Uterus (tissue), 4 donors: ENCODE measurements at places on chromosomes 5 and 9. TPM values are rescaled to one million over a fixed set of nuclear protein-coding genes. Genes with fewer than 3 reads are reported as not detected.

DNA sequence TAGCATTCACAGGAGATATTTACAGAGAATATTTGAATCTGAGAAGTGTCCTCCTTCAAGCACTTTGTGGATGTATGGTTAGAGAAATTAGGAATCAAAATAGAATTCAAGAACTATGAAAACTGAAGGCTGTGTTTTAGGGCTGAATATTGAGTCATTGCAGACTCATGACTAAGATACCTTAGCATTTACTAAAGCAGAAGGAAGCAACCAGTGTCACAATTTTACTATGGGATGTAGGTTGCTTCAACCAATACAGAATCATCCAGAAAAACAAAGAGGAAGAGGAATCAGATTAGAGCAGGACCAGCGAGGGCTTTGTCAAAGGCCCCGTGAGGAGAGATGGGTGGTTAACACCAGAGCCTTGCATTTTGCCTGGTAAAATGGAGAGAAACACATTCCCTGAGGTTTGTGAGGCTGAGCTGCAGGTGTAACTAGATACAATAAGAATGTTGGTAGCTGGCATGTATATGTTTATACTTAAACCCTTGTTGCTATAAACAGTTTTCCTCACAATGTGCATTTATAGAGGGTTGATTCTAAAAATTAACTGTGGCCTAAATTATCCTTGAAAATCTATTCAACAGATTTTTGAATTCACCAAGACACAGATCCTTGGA is 518.1 kb downstream of the AGTPBP1 start:
- DNase-seq, result no peak

DNA sequence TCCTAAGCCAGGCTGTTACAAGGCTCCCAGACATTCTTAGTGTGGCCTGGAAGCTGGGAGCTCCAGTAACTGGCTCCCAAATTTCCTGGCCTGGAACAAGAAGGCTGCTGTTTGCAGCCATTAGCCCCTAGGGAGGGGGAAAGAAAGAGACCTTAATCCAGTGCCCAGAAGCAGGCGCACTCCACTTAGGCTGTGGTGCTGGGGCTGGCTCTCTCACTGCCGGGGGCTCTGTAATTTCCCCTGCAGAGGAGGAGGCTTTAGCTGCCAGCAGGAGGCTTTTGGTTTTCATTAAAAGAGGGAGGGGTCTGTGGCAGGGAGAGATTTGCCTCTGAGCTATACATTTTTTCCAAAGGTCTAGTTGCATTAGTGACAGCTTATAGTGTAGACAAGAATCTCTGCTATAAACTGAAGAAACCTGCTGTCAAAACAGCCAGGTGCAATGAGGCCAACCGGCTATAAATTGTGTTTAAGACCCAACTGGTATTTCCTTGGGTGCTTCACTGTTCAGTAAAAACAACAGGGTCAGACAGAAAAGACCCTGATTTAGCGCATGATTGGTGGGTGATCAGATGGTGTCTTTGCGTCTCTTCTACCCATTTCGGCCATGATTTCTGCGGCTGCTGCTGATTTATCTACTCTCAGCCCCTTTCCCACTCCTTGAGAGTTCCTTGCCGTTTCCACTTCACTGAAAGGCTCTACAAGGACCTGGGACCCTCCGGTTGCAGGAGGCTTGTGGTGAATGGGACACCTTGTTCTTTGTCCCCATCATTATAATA is 254.6 kb downstream of the AOPEP start:
- DNase-seq, result no peak

- no peak for DNase-seq
These were observed 202.1 kb downstream of the EBF1 start for GRCh38 chr5:158897444-158898160.

The TLE1 gene
- 124 TPM for total RNA-seq

DNA sequence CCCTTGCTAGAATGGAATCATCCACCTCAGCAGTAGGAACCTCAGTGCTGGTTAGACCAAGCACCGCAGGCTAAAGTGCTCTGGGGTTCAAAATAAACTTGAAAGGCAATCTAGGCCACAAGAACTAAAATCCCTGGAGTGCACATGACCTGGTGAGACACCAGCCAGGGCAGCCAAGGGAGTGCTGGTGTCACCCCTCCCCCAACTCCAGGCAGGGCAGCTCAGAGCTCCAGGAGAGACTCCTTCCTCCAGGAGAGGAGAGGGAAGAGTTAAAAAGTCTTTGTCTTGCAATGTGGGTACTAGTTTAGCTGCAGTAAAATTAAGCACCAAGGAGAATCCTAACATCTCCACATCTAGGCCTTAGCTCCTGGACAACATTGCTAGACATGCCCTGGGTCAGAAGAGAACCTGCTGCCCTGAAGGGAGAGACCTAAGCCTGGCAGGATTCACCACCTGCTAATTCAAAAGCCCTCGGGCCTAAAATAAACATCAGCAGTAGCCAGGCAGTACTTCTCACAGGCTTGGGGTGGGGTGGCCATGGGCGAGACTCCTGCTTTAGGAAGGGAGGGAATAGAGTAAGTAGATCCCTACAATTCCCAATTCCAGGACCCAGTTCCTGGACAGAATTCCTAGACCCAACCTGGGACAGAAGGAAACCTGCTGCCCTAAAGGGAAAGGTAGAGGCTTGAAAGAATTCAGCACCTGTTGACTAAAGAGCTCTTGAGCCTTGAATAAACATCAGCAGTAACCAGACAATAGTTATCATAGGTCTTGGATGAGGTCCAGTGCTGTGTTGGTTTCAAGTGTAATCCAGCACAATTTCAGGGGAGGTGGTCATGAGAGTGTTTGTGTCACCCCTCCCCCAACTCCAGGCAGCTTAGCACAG is 25.8 kb downstream of the UGT3A2 start:
- DNase-seq, result no peak

GRCh38 chr5:132260714-132261551 is 3.4 kb downstream of the PDLIM4 start:
- peak; percentile 72 for DNase-seq

DNA sequence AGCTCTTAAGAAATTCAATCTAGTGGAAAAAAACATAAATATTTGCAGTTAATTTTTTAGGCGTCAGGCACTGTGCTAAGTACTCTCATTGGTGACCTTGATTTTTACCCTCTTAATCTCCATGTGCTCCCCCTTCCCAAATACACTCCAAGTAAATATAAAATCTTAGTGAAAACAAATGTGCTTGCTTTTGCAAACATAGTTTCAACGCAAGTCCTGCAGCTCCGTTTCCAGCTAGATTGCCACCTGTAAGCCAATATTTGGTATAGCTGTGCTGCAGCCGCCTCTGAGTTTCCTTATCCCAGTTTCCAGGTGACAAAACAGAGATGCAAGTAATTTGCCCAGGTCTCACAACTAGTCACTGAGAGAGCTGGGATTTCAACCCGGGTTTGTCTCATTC is 1.9 kb upstream of the MTMR12 start:
- no peak for DNase-seq

The HRCT1 gene
- 10.1 TPM for total RNA-seq

The IFNK gene
- total RNA-seq, result not detected

The NPR2 gene
- 3.8 TPM for total RNA-seq

DNA sequence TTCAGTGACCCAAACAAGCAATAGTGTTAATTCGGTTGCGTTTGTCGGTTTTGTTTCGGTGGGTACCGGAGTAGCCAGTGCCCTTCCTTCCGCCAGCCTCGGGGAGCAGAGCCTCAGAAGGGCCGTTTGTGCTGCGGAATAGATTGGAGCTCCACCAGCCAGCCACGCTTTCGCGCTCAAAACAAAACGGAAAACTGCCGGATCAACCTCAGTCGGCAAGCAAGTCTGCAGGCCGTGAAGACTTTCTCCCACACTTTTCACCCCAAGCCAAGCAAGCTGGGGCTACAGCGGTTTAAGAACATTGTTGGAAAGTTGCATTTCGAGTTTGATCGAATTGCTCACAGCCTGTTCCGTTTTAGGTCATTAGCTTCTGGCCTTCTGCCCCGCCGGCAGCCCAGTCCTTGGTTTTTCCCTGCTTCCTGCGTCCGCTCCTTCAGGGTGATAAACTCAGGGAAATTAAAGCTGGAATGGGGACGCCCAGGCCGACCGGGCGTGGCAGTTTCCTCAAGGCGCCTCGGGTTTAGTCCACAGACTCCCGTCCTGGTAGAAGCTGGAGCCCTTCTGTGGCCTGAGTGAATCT is 803 bp upstream of the CCNO start:
- DNase-seq, result no peak

GRCh38 chr5:116669261-116670031 is 94.8 kb upstream of the SEMA6A start:
- no peak for DNase-seq

GRCh38 chr9:37036776-37037502 is 2.9 kb upstream of the PAX5 start:
- no peak for DNase-seq

The LOX gene
- total RNA-seq, result 13.5 TPM

GRCh38 chr5:68505917-68506860 is 290.6 kb downstream of the PIK3R1 start:
- DNase-seq, result peak; percentile 24

The PCDHA10 gene
- 0.29 TPM for total RNA-seq

The PCDHB5 gene
- 16.4 TPM for total RNA-seq

GRCh38 chr5:83844449-83845068 is 123.9 kb upstream of the HAPLN1 start:
- DNase-seq, result no peak

The FOXD4L6 gene
- not detected for total RNA-seq

DNA sequence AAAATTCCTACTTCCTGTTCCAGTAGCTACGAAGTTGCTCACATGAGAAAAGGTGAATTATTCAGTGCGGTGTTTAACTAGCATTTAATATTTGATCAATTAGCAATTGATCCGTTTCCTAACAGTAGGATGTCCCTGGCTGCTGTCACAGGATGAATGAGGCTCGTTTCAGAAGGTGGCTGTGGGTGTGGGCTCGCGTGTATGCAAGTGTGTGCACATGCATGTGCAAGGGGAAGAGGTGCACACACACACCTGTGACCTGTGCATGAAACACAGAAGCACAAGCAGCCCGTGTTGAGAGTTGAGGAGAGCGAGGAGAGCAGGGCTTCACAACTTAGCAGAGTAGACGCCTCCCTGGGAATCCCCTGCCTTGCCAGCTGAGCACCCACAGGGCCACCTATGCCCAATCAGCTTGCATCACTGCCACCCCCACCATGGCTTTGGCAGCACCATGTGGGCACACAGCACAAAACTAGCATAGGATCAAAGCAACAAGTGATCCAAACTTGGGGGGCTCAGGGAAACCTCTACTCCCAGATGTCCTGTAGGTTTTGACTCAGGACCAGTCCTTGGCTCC is 107.2 kb downstream of the C5orf15 start:
- DNase-seq, result no peak

GRCh38 chr5:109643791-109644350 is 45.9 kb upstream of the MAN2A1 start:
- DNase-seq, result no peak

GRCh38 chr9:129938291-129938979 is 103.2 kb downstream of the USP20 start:
- no peak for DNase-seq

DNA sequence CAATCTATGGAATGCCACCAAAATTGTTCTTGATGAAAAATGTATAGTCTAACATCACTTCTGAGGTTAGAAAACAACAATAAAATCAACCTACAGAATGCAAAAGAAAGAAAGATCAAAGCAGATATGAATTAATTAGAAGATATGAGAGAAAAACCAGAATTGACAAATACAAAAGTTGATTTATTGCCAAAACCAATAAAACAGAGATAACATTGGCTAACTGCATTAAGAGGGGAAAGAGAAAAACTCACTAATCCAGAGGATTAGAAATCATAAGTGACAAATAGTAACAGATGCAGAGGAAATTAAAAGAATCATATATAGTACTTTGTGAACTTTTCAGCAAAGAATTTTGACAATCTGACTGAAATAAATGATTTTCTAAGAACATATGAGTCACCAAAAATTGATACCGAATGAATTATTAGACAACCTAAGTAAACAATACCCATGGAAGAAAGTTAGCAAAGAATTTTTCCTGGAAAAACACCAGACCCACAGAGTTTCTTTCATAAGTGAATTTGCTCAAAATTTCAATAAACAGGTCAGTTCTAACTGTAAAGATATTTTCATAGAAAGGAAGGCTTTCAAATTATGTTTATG is 167.7 kb downstream of the AOPEP start:
- no peak for DNase-seq

The CNTFR gene
- not detected for total RNA-seq

DNA sequence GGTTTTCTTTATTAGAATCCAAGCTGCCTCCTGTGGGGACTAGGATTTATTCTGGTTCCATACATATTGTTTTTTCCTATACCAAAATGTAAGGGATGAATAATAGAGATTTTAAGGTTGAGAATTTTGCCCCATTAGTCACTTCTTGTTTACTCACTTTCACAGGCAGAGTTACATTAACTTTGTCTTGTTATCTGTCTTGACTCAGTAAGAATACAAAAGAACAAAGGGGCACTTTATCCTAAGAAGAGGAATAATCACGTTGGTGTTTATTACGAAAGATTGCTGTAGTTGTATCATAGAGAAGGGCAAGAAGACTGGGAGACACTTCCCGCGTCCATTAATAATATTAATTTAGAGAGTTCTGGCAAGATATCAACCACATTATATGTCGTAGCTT is 599.7 kb upstream of the FTMT start:
- DNase-seq, result no peak

GRCh38 chr9:73264631-73265030 is 113.0 kb downstream of the ANXA1 start:
- no peak for DNase-seq

DNA sequence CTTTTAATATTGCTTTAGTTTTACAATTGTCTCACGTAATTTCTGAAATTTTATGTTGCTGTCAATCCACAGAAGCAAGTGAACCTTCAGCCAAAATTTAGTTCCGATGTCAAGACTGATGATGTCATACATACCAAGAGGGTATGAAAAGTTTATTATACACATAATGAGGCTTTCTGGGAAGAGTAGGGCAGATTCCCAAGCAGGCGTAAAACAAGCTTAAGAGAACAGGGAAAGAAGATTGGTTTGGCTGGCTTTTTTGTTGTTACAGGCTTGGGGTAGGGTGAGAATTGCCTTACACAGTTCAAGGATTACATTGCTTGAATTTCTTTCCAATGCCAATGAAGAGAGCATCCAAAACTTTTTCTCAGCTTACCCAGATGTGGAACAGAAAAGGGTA is 1962.9 kb upstream of the CDH6 start:
- DNase-seq, result no peak

The TNC gene
- total RNA-seq, result 82.9 TPM

The CCDC152 gene
- 0.76 TPM for total RNA-seq
